ENCODE measurements at places on chromosomes 5 and 9. TPM values are rescaled to one million over a fixed set of nuclear protein-coding genes. Genes with fewer than 3 reads are reported as not detected.

Gene PRR16
- total RNA-seq = 0.29 TPM

Gene PCDHGC3
- 3.3 TPM for total RNA-seq

Gene LRRC19
- not detected for total RNA-seq

Gene NEUROG1
- total RNA-seq = not detected

Gene PTPN3
- 0.05 TPM for total RNA-seq

Gene LCN9
- not detected for total RNA-seq

Gene PCDHB16
- not detected for total RNA-seq

Gene CSF2
- total RNA-seq = 0.29 TPM

Gene OR4F3
- total RNA-seq = not detected

Gene FOXD4
- 0.55 TPM for total RNA-seq

GRCh38 chr9:32942755-32943460 lies 58.5 kb downstream of the APTX start:
- no peak for DNase-seq

GRCh38 chr5:39691993-39692392 lies 267.2 kb upstream of the DAB2 start:
- DNase-seq = no peak

DNA sequence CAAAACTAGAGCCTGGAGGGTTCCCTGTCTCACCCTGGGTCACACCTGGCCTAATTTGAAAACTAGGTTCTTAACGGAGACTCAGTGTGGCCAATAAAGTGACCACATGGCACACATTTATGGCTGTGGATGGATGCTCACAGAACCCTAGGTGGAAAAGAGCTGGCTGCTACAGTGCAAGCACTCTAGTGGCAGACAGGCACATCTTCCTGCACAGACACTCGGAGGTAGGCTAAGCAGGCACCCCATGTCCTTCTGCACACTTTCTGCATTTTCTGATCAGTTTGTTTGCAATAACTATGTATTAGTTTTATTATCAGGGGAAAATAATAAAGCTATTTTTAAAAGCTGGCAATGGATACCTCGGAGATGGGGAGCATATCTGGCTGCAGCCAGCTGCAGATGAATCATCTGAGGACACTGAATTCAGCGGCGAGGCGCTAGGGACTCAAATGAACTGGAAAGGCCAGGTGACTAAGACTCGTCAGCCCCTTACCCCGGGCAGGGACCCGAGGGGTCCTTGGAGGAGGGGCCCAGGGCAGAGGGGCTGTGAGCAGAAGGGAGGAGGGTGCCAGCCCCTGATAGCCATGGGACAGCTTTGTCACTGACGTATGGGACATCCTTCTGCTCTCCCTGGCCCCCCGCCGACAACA lies 96.2 kb downstream of the OLFM1 start:
- no peak for DNase-seq

DNA sequence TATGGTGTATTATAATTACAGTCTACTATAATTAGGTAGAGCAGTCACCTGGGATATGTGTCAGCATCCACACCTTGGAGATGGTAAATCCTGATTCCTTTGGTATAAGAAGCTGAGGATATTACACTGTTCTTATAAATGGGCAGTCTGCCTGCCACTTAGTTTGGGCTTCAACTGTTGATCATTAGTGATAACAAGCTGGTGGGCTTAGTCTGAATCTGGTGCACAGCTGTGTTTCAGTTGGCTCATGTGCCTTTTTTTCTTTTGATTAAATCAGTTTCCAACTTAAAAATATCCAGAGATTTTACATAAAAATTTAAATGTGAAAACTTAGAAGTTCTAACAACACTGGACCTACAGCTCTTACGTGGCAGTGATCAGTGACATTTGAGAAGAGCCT lies 21.2 kb downstream of the LVRN start:
- DNase-seq = no peak

GRCh38 chr5:149442563-149443182 lies 63.6 kb upstream of the IL17B start:
- DNase-seq = peak; percentile 59

DNA sequence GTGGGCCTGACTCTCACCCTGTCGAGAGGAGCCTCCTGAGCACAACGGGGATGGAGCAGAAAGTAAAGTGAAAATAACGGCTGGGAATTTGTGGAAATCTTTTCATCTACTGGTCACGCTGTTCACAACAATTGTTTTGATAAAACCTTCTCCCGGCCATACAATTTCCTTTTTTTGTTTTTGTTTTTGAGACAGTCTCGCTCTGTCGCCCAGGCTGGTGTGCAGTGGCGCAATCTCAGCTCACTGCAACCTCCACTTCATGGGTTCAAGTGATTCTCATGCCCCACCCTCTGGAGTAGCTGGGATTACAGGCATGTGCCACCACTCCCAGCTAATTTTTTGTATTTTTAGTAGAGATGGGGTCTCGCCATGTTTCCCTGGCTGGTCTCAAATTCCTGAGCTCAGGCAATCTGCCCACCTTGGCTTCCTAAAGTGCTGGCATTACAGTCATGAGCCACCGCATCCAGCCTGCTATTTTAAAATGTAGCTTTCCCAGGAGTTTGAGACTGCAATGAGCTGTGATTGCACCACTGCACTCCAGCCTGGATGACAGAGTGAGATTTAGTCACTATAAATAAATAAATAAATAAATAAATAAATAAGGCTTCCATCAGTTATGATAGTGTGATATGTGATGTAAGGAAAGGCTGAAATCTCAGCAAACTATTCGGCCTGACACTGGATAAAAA lies 73.5 kb upstream of the PTGER4 start:
- no peak for DNase-seq

DNA sequence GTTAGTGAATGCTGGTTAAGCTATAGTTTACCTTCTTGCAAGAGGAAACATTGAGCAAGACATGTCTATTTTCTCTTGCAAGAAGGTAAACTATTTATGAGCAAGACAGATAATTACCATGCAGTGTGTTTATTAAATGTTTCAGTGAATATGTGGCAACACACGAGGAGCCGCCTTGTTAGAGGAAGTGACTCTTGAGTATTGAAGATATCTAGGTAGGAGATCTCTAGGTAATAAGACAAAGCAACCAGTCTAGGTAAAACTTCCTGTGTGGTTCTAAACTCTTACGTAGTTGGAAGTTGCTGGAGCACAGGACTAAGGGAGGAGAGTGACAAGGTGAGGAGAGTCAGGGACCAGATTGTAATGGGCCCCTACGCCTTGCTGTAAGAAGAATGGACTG lies 16.8 kb downstream of the SKP2 start:
- no peak for DNase-seq

DNA sequence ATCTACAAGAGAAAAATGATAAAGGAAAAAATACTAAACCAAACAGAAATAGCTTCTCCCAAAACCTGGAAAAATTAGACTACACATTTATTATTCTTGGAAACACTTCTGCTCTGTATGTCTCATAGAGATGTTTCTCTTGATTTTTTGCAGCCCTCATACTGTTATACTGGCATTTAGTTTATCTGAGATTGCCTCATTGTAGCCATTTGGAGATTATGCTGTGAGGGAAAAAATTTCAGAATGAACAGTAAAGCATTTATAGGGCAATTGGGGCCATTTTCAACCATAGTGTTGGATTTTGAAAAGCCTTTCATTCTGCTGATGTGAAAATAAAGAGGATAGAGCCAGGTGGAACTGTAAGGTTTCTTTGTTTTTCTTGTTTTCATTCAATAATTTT lies 441.8 kb upstream of the RIOK2 start:
- DNase-seq = no peak

GRCh38 chr5:146703899-146704298 lies 174.7 kb downstream of the PPP2R2B start:
- DNase-seq = no peak

GRCh38 chr5:150211156-150212030 lies 21.5 kb downstream of the SLC6A7 start:
- no peak for DNase-seq

GRCh38 chr5:75331-76320 lies 16.3 kb upstream of the PLEKHG4B start:
- DNase-seq = no peak

DNA sequence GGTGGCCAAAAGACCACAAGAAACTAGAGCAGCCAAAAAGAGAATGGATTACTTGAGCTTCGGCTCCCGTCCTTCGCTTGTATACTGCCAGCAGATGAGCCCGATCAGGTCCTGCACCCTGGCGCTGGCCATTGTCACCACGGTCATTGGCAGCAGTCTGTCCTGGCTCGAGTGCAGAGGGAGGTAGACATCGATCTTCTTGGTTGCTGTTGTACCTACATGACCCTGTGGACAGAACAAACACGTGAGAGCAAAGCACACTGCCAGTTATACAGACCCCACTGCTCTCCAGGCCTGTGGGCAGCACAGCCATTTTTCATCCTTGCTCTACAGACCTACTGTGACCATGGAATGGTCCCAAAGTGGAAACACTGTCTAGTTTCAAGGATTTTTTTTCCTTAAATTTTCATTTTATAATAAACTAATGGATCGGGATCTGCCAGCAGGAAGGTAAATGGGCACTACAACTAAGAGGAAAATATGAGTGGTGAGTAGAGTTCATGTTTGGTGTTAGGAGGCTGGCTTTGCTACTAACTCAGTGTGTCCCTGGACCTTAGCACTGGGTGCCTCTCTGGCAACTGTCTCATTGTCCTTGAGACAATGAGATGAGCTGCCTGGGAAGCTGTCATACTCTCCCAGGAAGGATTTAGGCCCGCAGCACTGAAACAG lies 121.4 kb downstream of the MAPKAP1 start:
- no peak for DNase-seq

DNA sequence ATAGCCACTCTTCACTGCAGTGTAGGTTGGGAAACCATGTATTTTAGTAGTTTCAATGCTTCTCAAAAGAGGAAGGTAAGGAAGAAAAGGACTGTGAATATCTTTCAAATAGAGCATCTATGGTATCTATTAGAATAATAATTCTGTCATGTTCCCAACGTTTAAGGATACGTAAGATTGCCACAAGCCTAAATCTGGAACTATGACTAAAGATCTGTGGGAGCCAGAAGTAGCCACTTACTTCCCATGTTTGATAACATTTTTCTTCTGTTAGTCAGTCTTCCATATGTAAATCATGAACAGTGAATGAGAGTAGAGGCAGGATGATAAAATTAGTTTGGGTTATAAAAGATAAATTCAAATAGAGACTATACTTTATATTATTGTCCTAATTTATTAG lies 16.3 kb upstream of the MROH2B start:
- no peak for DNase-seq

DNA sequence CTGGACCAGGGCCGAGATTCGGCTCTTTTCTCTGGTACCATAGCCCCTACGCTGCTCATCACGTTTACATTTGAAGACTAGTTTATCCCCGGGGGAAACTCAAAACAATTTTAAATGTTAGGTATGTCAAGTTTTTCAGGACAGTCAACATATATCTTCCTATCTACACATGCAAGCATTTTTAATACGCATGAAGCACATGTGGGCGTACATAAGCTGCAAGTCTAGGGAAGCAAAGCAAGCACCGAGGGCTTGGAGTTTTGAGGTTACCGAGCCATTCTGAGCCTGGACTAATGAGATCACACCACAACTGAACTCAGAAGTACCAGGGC lies 154.4 kb downstream of the AUH start:
- DNase-seq = no peak

- no peak for DNase-seq
Measured at GRCh38 chr9:91255327-91255726, 106.4 kb downstream of the AUH start.

GRCh38 chr9:125241863-125242739 lies 958 bp upstream of the HSPA5 start:
- DNase-seq = no peak

DNA sequence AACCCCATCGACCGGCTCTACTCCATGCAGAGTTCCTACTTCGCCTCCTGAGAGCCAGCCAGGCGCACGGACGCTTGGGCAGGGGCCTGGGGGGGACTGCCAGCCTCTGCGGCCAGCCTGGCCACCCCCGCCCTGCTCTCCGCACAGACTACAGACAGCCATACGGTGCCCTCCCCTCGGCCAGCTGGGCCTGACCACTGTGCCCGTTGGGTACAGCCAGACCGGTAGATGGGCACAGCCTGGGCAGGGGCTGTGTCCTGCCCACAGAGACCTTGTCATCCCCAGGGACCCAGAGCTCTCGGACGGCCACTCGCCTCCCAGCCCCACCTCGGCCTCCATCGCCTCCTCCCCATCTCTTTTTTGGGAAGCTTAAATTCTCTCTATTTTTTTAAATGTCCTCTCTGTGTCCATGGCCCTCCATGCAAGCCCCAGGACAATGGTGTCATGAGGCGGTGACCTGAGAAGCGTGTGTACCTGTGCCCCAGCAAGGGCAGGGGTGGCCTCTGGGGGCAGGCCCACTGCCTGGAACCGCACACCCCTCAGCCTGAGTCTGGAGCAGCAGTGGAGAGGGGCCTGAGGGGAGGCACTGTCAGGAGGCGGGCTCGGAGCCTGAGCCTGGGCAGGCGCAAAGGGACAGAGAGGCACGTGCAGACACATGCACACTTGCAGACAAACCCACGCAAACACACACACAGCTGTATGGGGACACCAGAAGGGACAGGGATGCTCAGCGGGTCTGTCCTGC lies 82.8 kb downstream of the LMX1B start:
- no peak for DNase-seq

GRCh38 chr9:118162716-118163115 lies 458.5 kb downstream of the TLR4 start:
- no peak for DNase-seq

DNA sequence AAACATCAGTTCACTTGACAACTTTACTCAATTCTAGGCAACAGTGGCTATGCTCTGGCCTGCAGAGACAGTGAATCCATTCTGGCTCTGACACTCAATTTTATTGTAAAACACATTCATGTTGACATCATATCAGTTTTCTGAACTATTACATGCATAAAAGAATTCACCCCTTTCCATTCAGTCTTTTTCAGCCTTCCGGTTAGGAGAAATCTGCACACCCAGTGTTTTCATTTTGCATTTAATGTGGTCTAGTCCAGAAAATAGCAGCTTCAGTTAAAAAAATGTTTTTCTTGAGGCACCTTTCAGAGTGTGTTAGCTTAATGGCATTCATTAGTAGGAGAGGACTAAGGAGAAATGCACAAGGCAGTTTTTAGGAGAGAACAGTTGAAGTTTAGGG lies 95.1 kb downstream of the PBX3 start:
- DNase-seq = no peak

DNA sequence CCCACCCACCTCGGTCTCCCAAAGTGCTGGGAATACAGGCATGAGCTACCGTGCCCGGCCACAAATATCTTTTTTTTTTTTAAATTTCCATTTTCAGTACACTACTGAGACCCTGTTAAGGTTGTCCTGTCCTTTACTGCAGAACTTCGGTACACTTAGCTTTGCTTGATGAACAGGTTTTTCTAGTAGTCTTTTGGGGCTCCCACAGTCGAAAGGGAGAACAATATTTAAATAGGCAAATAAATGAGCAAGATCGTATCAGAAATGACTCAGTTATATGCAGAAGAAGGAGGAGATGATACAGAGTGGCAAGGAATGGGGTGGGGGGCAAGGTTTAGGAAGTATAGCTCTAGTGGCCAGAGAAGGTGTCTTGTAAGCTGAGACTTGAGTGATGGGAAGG lies 52.7 kb downstream of the MSX2 start:
- DNase-seq = no peak

DNA sequence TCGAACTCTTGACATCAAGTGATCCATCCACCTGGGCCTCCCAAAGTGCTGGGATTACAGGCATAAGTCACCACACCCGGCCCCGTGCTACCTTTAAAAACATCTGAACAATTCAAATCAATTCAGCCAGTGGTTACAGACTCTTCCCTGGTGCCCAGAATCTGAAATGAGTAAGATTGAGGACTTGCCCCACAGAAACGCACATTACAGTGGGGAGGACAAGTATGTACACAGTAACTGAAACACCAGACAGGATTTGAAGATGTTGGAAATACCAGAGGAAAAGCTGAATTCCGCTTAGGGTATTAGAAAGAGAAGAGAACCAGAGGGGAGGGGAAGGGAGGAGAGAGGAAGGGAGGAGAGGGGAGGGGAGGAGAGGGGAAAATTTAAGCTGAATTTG lies 17.8 kb downstream of the NIM1K start:
- DNase-seq = no peak

- no peak for DNase-seq
Measured at GRCh38 chr5:113268232-113268631, 166.6 kb downstream of the TSSK1B start.
